Activated CD8-positive, alpha-beta memory T cell treated with anti-CD3 and anti-CD28 coated beads, Interleukin-2, amount 10 ng/mL, durations not matched to agents 7 days and 5 days (primary cell): ENCODE measurements at places on chromosomes 5 and 9. TPM values are rescaled to one million over a fixed set of nuclear protein-coding genes. Genes with fewer than 3 reads are reported as not detected.
A peak's percentile ranks its signal among the peaks of the same experiment; 100 is the strongest.

CBY3 gene
- 0.59 TPM for total RNA-seq

ABCA1 gene
- 0.09 TPM for total RNA-seq

SPAG8 gene
- total RNA-seq = 1.2 TPM

OR2V1 gene
- not detected for total RNA-seq

WNK2 gene
- total RNA-seq = not detected

DNA sequence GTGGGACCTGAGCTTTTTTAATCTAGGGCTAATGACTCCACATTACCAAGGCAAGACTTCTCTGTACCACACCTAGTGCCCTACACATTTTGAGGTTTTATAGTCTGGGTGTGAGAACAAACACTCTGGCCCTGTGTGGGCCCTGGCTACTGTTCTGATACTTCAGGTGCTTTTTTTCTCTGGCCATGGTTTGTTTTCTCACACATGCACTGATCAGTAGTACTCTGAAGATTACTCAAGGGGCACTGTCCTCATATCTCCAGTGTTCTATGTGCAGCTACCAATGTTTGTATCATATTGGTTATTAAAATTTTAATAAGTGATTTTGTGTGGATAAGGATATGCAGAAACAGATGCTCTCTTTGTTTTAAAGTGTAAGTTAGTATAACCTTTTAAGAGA lies 5.9 kb upstream of the C9orf40 start:
- DNase-seq = no peak

DNA sequence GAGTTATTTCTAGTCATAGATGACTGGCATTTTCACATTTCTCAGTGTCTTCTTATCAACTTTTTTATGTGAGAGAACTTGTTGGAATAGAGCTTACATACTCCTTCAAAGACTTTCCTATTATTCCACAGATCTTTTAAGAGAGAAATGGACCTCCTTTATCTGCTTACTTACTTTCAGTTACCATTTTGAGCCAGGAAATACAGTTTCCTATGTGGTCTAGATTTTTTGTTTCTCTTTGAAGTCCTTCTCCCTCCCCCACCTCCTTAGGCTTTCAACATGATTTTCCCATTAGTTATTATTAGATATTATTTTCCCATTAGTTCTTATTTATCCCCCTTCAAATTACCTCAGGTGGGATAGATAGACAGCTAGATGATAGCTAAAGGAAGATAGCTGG lies 289.1 kb upstream of the ITGA1 start:
- DNase-seq = no peak

DNA sequence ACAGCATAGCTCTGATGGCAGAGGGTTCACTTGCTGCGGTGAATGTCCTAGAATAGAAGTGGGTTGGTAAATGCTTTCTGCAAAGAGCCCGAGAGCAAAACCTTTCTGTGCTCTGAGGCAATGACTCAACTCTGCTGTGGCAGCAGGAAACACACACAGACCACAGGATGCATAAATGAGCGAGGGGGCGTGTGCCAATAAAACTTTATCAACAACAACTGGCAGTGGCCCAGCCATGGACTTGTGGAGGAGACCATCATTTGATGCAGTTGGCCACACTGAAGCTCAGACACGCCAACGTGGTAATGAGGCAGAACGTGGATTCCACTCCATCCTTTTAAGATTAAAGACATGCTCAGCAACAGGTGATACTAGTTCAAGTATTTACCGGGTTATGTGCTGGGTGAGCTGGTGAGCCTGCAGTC lies 6.8 kb downstream of the MRPL36 start:
- peak; percentile 94 for DNase-seq

- DNase-seq = no peak
These were observed 6.7 kb downstream of the INIP start for GRCh38 chr9:112711050-112711689.

DNA sequence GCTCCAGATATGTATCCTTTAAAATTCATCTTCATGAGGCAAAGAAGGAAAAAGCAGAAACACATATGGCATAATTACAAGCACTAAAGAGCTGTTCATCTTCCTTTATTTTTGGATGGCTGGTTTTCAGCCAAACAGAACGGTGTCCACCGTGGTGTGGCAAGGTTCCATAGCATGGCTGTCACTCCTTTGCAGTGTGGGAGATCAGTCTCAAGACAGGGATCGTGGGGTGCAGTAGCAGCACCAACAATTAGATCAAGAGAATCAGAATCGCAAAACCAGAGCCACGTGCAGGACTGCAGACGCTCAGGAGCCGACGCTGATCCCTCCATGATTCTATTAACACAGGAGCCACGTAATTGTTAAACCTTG lies 79.5 kb downstream of the SEMA4D start:
- DNase-seq = no peak

- DNase-seq = no peak
These were observed 181.3 kb downstream of the SEC61B start for GRCh38 chr9:99403371-99403770.

GRCh38 chr5:155912291-155912690 lies 414.7 kb upstream of the SGCD start:
- no peak for DNase-seq

DNA sequence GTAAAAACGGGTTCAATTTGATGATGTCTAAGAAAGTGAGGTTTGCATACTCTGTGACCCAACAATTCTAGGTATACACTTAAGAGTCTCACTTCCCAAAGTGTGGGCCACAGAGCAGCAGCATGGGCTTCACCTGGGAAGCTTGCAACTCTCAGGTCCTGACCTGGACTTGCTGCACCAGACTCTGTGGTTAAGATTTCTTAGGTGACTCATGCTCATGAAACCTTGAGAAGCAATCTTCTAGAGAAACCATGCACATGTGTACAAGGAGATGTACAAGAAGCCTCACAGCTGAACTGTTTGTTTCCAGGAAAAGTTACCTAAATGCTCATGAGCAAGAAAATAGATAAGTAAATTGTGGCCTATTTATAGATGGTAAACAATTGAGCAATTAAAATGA lies 30.0 kb downstream of the DNAJC21 start:
- peak; percentile 44 for DNase-seq

DNA sequence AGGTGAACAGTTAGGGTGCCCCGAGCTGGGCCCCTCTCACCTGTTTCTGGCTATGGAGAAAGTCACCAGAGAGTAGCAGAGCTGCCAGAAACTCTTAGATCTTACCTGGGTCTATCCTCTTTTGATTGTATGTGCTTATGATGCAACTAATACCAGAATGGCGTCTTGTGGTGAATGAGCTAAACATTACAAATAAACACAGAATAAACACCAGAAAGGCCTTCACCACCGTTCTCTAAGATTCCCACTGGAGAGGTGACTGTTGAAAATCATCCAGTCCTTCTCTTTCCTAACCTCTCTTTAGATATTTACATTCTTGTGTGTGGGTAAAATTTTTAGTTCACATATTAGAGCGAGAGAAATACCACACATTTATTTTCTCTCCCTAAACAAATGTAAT lies 241.7 kb upstream of the GAS1 start:
- DNase-seq = no peak
